ENCODE measurements at places on chromosomes 2 and 18. TPM values are rescaled to one million over a fixed set of nuclear protein-coding genes. Genes with fewer than 3 reads are reported as not detected.

Gene MYOM1
- total RNA-seq, result 0.96 TPM

Gene HDLBP
- 681 TPM for total RNA-seq

Gene CCDC74B
- 1.4 TPM for total RNA-seq

Gene MYO1B
- 236 TPM for total RNA-seq

Gene SPP2
- not detected for total RNA-seq

Gene COL5A2
- total RNA-seq, result 1.9 TPM

Gene IHH
- total RNA-seq, result not detected

Gene KCNG2
- not detected for total RNA-seq

Gene SLC9A4
- 2.7 TPM for total RNA-seq

Gene ATP6V1C2
- total RNA-seq, result 0.43 TPM

Gene KCNS3
- 20.2 TPM for total RNA-seq

Gene SP110
- total RNA-seq, result 2.2 TPM

Gene CYRIA
- 4.3 TPM for total RNA-seq

Gene SLC8A1
- total RNA-seq, result 3.6 TPM

Gene UBXN4
- 39.9 TPM for total RNA-seq

Gene LIPG
- total RNA-seq, result 36.9 TPM
